Fibroblast of skin of right quadriceps (primary cell): ENCODE measurements at places on chromosomes 3 and 15.

DNA sequence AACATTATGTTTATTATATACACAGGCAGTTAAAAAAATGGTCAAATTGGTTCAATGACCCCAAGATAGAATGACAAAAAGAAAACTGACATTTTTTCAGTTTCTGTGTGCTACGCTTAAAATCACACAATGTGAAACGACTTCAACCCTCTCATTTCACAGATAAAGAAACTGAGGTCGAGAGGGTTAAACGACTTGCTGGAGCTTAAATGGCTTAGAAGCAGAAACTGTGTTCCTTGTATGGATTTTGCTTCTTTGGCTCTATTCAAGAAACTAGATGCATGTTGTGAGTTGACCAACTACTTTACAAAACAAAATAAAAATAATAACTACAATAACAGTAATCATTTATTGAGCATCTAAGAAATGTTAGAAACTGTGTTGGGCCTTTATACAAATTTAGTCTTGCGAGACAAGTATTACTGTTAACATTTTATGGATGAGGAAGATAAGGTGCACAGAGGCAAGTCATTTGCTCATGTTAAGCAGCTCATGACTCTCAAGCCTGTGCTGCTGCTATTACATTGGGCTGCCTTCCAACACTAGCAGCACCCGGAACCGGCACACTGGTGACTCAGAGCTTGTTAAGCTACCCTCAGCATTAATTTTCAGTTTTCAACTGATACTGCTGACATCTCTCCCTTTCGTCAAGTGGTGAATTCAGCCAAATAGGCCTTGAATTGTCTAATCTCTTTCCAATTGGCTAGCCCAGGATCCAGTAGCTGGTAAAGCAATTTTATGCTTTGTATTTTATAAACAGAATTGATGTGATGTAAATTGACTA, 487.6 kb downstream of the NAALADL2 start:
- DNase-seq = peak; percentile 94

DNA sequence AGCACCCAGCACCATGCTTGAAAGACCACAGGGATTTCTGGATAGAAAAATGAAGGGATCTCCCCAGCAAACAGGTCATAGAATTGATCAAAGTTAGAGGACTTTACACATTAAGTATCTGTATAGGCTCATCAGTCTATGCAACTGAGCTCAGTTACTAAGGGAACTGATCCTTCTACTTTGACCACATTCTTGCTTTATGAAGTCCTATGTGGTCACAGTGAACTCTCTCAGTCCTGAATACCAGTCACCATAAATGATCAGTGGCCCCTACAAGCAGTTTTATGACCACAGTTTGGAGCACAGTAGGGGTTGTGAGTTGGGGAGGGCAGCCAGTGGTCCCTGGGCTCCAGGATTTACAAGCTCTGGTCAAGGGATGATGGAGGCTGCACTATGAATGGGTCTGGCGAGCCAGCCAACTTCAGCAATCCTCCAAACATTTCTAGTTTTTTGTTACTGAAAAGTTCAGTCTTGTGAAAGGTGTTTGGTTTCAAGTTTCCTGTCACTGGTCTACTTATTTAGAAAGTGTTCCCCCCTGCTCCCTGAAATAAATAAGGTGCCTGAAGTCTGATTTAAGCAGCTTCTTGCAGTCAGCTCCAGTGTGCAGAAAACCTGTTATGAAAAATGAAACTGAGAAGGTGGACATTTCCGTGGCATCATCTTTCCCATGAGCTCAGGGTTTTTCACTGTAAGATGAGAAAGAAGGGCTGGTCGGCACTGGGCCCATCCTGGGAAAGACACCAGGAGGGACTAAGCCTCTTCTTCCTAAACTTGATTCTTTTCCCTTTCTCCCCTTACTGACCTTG, 75.5 kb downstream of the DAPK2 start:
- DNase-seq = no peak

GRCh38 chr3:17765819-17766472, 23.5 kb upstream of the TBC1D5 start:
- DNase-seq = no peak

- DNase-seq = peak; percentile 41
Measured at GRCh38 chr3:11290743-11291680, 18.8 kb downstream of the ATG7 start.

DNA sequence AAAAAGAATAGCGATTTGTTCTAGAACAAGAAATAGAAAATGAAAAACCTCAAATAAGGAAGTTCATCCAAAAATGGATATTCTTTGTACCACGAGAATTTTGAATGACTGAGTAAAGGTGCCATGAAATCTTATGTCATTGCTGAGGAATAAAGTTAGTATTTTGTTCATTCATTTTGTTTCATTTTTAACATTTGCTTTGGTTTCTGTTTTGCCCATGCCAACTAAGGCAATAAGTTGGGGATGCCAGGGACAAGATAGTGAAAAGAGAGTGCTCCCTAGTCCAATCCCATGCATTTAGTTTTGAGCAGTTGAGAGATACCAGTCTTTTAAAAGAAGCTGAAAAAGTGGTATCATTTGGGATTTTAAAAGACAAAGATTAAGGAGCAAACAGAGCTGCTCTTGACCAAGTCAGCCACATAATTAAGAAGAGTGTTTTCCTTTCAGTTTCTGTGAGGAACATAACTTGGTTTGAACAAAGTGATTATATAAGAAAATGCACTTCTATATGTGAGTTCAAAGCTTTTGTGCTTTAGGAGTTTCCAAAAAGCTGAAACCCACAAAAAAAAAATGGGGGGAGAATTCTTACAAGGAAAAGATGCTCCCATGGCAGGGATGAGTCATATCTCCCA, 201.4 kb downstream of the PLOD2 start:
- DNase-seq = no peak

- DNase-seq = no peak
Measured at GRCh38 chr3:11435440-11436165, 163.4 kb downstream of the ATG7 start.

DNA sequence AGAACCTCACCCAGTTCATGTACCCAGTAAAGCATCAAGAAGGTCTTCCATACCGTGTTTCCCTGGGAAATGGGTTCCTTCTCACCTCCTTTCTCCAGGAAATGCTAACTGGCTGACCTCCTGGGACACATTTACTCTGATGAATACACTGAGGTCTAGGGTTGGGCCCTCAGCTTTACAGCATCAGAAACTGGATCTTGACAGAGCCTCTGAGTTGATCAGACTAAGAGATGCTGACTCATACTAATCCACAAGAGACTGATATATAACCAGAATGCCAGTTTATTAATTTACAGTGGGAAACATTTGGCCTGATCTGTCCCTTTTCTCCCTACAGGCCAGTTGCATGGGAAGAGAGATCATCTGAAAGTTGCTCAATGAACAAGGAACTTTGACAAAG, 55.8 kb downstream of the GTF2E1 start:
- DNase-seq = peak; percentile 42

- DNase-seq = peak; percentile 91
Measured at GRCh38 chr3:178381555-178381954, 154.7 kb upstream of the KCNMB2 start.

DNA sequence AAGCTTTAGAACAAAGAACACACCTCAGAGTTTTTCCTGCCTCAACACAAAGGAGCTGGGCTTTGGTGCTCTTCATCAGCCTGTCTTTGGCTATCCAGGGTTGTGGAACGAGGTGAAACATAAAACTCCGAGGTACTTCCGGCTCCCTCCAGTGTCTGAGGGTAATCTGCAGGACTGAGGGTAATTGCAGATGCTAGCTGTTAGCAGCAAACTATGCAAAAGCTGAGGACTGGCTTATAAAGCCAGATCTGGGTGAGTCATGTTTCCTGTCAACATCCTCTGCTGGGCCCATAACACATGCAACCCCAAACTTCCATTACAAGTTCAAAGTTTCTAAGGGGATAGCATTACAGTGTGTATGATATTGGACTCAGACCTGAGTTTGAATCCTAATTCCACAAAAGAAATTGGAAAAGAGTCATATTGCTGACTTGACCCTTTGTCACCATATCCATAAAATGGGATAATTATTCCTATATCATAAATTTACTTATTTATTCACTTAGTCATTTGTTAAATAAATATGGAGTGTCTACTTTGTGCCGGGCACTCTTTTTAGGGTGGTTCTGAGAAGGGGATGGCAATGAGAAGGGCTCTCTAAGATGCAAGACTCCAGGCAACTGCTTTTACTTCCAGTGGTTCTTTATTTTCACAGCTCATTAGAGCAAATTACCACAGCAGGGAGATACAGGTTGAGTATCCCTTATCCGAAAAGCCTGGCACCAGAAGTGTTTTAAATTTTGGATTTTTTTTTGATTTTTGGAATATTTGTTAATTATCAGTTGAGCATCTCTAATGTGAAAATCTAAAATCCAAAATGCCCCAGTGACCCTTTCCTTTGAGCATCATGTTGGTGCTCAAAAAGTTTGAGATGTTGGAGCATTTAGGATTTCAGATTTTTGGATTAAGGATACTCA, 9.5 kb upstream of the TRIM69 start:
- DNase-seq = peak; percentile 94

DNA sequence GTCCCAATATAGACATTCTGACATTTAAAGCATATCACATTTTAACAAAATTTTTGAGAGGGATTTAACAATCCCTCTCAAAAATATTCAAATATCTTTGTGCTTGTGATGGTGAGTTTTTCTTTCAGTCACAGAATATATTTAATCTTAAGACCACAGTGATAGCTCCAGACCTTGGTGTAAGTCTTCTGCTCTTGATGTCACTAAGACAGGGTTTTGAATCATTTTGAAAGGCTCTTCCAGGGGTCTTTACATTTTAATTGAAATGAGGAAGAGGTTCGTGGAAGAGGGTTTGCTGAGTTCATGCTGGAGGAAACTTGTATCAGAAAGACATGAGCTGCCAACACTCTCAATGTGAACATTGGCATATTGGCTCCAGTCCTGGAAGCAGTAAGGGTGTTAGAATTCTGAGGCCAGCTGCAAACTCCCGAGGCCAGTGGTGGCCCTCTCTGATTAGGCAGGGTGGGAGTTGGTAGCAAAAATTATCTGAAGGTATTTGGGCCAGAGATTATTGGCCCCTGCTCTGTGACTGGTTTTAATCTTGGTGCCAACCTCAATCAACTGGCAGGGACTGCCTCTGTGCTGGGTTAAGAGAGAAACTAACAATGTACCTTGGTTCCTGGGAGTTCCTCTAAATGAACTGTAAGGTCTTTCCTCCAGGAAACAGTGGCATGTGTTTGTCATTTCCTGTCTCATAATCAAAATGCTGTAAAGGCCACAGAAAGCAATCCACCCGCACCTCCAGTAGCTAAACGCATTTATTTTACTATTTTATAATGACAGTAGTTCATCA, 5.3 kb downstream of the POU1F1 start:
- DNase-seq = peak; percentile 8

- DNase-seq = no peak
Measured at GRCh38 chr3:184946917-184947316, 135.0 kb downstream of the VPS8 start.

DNA sequence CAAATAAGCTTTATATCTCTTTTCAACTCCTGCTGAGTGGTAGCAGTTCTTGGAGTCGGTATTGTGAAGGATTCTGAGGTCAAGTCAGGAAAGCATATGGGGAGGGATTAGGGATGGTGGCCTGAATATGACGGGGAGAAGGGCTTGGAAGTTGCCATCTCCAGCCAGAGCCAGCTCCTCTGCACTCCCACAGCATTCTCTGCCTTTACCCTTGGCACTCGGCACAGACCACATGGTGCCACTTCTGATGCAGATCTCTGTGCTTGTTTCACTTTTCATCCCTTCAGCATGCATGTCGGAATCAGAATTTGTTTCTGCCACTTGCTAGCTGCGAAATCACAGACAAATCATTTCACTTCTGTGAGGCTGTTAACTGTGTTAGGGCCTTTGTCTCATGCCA, 52.5 kb downstream of the RAB11A start:
- no peak for DNase-seq

DNA sequence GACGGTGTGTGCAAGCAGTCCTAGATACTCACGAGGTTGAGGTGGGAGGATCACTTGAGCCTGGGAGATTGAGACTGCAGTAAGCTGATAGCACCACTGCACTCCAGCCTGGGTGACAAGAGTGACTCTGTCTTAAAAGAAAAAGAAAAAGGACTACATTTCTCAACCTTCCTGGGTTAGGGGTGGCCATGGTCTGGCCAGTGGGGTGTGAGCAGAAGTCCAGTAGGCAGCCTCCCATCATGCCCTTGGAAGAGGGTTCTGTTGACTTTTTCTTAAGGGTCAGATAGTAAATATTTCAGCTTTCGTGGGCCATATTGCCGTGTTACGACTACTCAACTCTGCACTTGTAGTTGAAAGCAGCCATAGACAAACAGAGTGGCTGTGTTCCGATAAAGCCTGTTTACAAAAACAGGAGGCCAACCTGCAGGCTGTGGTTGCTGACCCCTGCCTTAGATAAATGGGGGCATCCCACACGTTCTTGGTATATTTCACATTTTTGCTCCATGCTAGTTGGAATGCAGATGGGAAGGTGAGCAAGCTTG, 31.0 kb upstream of the PDE8A start:
- DNase-seq = no peak

DNA sequence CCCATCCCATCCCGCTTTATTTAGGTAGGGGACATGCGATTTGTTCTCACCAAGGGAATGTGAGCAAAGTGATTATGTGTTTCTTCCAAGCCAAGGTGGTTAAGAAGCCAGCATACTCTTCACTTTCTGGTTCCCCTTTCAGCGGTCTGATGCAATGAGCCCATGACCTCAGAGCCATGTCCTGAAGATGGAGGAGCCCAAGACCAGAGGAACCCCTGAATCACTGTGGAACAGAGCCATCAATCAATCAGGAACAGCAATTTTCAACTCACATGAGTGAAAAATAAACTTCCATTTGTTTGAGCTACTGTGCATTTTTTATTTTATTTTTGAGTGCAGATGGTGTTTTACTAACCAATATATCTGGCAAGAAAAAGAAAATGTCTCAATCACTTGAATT, 10.8 kb downstream of the THRB start:
- DNase-seq = no peak

DNA sequence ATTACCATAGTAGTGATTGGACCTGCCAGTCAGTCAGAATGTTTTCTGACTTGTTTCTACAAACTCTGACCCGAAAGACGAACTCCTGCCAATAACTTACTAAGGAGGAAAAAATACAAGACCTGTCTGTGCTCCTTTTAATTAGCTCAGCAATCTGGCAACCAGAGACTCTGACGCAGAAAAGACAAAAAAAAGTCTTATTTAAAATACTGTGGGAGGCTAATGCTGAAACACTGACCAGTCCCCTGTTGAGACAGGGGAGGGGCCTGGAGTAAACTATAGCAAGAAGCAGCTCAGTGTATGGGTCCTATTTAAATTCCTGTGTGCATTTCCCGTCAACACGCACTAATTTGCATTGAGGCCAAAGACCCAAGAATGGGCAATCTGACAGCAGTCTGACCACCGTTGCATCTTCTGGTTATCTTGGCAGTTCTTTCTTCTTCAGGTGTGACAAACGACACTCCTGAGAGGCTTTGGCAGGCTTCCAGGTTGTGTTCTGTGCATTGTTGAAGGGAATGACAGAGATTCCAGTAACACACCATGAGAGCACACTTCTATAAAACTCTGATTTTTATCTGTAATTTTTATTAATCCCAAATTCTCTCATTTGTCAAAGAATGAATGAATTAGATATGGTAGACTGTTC, 1114.3 kb downstream of the IGSF11 start:
- DNase-seq = no peak
